Central memory CD8-positive, alpha-beta T cell (primary cell): ENCODE measurements at places on chromosomes 1 and 21.

GRCh38 chr1:6658359-6659060 lies 33.8 kb downstream of the THAP3 start:
- no peak for DNase-seq

- DNase-seq, result no peak
Observed at GRCh38 chr1:72366466-72366865, 84.1 kb upstream of the NEGR1 start.

DNA sequence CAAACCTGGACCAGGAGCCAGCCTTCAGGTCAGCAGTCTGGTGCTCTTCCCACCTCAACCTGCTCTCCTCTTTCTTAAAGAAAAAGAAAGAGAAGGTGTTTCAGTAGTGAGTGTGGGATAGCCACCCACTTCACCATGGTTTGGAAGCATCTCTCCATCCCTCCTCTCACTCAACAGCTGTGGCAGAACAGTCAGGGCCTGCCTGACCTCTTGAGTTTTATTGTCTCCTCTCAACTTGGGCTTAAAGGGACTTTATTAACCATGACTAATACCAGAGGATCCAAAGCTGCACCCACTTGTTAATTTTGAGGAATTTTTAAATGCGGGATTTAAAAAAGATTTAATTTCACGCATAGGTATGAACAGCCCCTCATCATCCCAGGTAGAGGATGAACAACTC lies 570 bp upstream of the VASH2 start:
- DNase-seq, result no peak

GRCh38 chr1:77476475-77476874 lies 194.7 kb downstream of the AK5 start:
- DNase-seq, result no peak

GRCh38 chr1:99520121-99520520 lies 125.8 kb upstream of the PALMD start:
- no peak for DNase-seq

GRCh38 chr1:114482585-114482984 lies 28.4 kb downstream of the TRIM33 start:
- no peak for DNase-seq

DNA sequence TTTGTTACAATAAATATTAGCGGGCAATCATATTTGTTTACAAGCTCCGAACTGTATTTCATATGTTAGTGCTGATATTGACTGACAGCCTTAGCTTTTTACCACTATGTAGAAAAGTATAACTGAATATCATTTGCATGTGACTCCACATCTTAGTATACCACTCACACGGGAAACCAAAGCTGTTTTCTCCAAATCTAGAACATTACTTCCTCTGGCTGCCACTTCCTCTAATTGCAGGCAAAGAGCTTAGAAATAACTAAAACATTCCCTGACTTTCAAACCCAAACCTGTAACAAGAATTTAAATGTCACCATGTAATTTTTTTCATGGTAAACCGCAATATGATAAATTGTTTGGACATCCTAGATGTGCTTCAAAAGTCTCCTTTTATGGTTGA lies 174.7 kb downstream of the LBR start:
- DNase-seq, result no peak

GRCh38 chr21:44966135-44967081 lies 26.6 kb downstream of the SLX9 start:
- no peak for DNase-seq

- DNase-seq, result no peak
Observed at GRCh38 chr1:29639741-29640427, 403.6 kb downstream of the PTPRU start.

- no peak for DNase-seq
Observed at GRCh38 chr1:43822040-43822690, 111.4 kb upstream of the ARTN start.

DNA sequence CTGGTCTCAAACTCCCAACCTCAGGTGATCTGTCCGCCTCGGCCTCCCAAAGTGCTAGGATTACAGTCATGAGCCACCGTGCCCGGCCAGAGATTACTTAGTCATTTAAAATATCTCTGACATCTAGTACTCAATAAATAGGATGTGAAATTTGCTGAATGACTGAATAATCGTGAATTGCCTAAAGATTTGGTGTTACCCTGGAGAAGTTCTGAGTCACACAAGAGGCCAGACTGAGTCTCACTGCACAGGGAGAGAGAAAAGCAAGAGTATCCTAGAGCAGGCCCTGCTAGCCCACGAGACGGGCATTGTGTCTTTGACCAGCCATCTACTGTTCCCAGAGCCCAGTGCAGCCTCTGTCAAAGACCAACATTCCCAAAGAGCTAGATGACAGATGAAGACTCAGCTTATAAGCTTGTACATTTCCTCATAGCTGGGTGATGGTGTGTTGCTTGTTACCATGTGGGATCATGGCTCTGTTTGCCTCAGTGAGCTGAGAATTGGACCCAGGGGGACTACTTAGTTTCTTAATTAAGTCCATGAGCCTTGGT lies 5.6 kb upstream of the EIF4G3 start:
- no peak for DNase-seq
